Thoracic aorta (tissue), 2 donors: ENCODE measurements at places on chromosomes 4 and X. TPM values are rescaled to one million over a fixed set of nuclear protein-coding genes. Genes with fewer than 3 reads are reported as not detected.

FGFR3 gene
- 1.4 TPM for total RNA-seq

DNA sequence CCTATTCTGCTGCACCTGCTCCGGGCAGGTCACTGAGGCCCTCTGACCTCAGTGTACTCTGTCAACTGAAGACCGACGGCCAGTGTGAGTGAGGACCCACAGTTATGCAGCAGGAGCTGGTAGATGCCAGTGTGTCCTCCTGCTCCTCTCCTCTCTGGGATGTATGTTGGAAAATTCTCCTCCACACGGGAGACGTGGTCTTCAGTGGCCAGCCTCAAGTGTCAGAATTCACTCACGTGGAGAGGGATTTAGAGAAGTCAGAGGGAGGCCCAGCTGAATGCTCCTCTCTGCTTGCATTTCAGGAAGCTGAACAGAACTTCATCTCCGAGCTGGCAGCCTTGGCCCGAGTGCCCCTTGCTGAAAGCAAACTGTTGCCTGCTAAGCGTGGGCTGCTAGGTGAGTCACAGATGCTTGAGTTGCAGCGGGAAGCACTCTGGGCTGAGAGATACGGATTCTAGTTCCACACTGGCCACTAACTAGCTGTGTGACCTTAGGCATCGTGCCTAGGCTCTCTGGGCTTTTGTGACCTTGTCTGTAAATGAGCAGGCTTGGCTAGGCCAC lies 83.6 kb downstream of the CRMP1 start:
- peaks cover 52% of the 10 kb centered on the region for H3K36me3 ChIP-seq
- no peak for DNase-seq
- H3K27ac ChIP-seq = no peak overlapping the region

GRCh38 chr4:127852661-127853060 lies 28.0 kb upstream of the PLK4 start:
- no peak overlapping the region for H3K27ac ChIP-seq
- H3K36me3 ChIP-seq = no peaks in the 10 kb centered on the region
- H3K4me3 ChIP-seq = no peak overlapping the region
- H3K4me1 ChIP-seq = no peaks in the 10 kb centered on the region

- H3K36me3 ChIP-seq = no peaks in the 10 kb centered on the region
- DNase-seq = no peak
- H3K27ac ChIP-seq = no peak overlapping the region
- no peaks in the 10 kb centered on the region for H3K27me3 ChIP-seq
- no peak overlapping the region for H3K4me3 ChIP-seq
Measured at GRCh38 chr4:64497491-64497890, 88.2 kb upstream of the TECRL start.

- H3K36me3 ChIP-seq = peaks cover 8% of the 10 kb centered on the region
- no peak overlapping the region for H3K27ac ChIP-seq
Measured at GRCh38 chrX:19349264-19349663, 5.5 kb downstream of the PDHA1 start.

DNA sequence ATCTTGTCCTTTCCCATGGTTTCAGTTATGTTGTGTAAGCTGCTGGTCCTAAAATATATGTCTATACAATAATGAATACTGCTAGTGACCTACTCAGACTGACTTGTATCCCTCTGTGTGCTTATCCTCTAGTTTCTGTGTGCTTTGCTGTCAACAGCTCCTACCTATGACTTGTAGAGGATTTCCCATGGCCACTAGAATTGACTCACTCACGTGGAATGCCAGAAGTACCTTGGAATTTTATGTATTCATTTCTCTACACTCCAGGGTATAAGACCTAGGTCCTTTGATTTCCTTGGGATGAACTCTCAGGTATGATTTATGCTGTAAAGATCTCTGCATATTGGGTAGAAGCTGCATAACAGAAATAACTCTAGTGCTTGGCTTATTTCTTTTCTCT lies 279.9 kb upstream of the SLIT2 start:
- no peaks in the 10 kb centered on the region for H3K4me1 ChIP-seq
- H3K36me3 ChIP-seq = no peaks in the 10 kb centered on the region
- no peaks in the 10 kb centered on the region for H3K27me3 ChIP-seq
- no peak for DNase-seq
- H3K27ac ChIP-seq = no peak overlapping the region

DNA sequence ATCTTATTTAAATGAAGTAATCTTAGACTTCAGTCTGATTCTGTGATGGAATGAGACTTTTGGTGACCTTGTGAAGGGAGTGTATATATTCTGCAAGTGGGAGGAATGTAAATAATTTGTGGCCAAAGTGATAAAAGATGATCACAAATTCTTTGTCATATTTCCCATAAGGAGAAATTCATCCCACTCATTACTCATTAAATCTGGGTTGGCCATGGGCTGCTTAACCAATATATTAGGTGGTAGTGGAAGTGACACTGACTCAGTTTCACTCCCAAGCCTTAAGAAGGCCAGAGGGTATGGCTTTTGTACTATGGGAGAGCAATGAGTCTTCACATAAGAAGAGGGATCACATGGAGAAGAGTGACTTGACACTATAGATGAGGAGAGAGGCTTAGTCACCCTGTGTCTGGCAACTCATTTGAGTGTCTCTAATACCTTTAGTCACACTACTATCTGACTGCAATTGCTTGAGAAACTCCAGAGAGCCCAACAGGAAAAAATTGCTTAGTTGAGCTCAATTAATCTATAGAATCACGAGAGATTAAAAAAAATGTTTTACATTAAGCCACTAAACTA lies 408.2 kb upstream of the PITX2 start:
- no peaks in the 10 kb centered on the region for H3K36me3 ChIP-seq
- H3K4me1 ChIP-seq = no peaks in the 10 kb centered on the region
- no peak for DNase-seq
- H3K27me3 ChIP-seq = no peaks in the 10 kb centered on the region
- H3K27ac ChIP-seq = no peak overlapping the region
